ENCODE measurements at places on chromosomes 12 and 14.

DNA sequence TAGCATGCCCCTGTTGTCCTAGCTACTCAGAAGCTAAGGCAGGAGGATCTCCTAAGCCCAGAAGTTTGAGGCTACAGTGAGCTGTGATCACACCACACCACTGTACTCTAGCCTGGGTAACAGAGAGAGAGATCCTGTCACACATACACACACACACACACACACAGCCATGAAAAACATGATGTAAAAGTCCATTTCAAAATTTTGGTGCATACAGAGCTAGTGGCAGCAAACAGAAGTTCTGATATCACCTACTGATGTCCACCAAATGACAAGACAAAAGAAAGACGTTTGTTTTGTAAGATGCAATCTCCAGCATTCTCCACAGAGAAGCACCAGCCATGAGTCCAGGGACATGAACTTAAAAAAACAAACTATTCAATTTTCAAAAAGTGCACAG is 15.9 kb downstream of the AREL1 start:
- DNase-seq: no peak

DNA sequence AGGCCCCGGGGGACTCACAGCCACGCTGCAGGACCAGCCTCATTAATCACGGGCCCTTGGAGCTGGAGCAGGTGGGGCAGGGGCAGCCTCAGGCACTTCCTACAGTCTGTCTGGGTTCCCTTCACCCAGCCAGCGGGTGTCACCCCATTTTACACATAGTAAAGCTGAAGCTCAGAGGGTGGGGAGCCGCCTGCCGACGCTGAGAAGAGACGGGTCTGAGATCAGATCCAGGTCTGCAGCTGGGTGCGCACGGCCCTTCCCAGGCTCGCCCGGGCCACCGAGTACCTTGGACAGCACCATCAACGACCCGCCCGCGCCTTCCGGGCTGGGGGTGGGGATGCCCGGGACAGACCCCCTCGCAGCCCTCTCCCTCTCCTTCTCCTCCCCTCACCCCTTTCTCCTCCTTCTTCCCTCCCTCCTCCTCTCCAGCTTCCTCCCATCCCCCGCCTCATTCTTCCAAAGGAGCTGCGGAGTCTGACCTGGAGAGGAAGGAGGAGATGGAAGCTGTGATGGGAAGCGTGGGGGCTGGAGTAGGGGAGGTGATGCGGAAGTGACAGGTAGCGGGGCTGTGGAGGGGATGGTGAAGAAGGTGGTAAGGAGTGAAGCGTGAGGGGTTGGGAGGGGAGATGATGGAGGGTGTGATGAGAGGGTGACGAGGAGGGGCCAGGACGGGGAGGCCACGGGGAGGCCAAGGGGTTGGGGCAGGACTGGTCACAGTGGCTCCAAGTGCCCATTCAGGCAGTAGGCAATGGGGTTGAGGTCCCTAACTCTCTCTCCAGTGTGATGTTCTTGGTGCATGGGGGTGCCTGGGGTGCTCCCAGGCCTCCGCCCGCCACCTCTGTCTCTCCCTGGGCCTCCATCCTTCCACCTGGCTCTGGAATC is 8.8 kb downstream of the DTX1 start:
- DNase-seq: no peak

GRCh38 chr14:33414041-33414440 is 475.4 kb downstream of the NPAS3 start:
- DNase-seq: no peak

GRCh38 chr14:33966276-33966675 is 15.4 kb upstream of the EGLN3 start:
- DNase-seq: no peak

DNA sequence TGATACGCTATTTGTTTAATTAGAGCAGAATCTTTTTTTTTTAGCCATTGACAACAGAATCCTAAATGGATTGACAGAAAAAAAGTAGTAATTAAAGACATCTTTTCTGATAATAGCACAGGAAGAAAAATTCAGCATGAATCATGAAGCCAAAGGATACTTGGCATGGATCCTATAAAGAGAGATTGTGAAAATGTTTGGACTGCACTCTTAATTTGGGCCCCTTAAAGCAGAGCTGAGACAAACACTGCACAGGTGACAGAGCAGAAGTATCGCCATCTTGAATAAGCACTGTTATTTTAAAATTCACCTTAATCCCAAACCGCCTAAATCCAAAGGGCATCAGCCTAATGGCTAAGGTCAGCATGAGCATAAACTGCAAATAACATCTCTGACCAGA is 48.8 kb upstream of the SEL1L start:
- no peak for DNase-seq

GRCh38 chr12:67714648-67715047 is 66.1 kb downstream of the DYRK2 start:
- DNase-seq: no peak

All from ovary (tissue), 10 donors.